ENCODE measurements at places on chromosomes 16 and 17. TPM values are rescaled to one million over a fixed set of nuclear protein-coding genes. Genes with fewer than 3 reads are reported as not detected.

The HID1 gene
- polyA plus RNA-seq: 1.2 TPM

The ITGB3 gene
- polyA plus RNA-seq: 3.4 TPM

The KRT39 gene
- polyA plus RNA-seq: not detected

The GRAP gene
- 123 TPM for polyA plus RNA-seq

The LRRC45 gene
- 5.3 TPM for polyA plus RNA-seq

The TMEM220 gene
- 3.6 TPM for polyA plus RNA-seq

The CRYBA1 gene
- not detected for polyA plus RNA-seq

The MYL4 gene
- not detected for polyA plus RNA-seq

The SEPTIN12 gene
- not detected for polyA plus RNA-seq

The BLMH gene
- polyA plus RNA-seq: 7.0 TPM

The IGFBP4 gene
- polyA plus RNA-seq: 3.0 TPM

The ZNF48 gene
- 9.7 TPM for polyA plus RNA-seq

The PAGR1 gene
- 59.6 TPM for polyA plus RNA-seq

The OR2C1 gene
- polyA plus RNA-seq: not detected

The FBXL16 gene
- polyA plus RNA-seq: 4.4 TPM

The TNP2 gene
- not detected for polyA plus RNA-seq

The ACSM2A gene
- polyA plus RNA-seq: not detected

The HOXB3 gene
- 0.34 TPM for polyA plus RNA-seq

The KRTAP2-3 gene
- polyA plus RNA-seq: not detected

The LDAF1 gene
- 29.7 TPM for polyA plus RNA-seq

The TNFSF12 gene
- 45.1 TPM for polyA plus RNA-seq

The SCARF1 gene
- polyA plus RNA-seq: 0.19 TPM

The MYH8 gene
- polyA plus RNA-seq: not detected

Data from IgD-negative memory B cell (primary cell).